Body of pancreas (tissue), 4 donors: ENCODE measurements at places on chromosomes 3 and 15.

- peak overlapping the region; percentile 10 for H3K27ac ChIP-seq
- no peaks in the 10 kb centered on the region for H3K27me3 ChIP-seq
- H3K4me1 ChIP-seq = peaks cover 20% of the 10 kb centered on the region
- no peak for DNase-seq
Observed at GRCh38 chr3:16928386-16929132, 43.8 kb downstream of the PLCL2 start.

DNA sequence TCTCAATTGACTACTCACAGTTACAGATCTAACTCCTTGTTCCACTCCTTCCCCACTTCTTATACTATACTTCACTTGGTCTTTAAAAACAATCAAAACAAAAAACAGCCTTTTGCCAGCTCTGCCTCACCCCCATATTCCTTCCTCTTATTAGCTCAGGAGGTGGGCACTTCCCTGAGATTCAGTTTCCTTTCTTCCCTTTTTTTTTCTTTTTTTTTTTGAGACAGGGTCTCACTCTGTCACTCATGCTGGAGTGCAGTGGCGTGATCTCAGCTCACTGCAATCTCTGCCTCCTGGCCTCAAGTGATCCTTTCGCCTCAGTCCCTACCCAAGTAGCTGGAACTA lies 6.9 kb downstream of the C3orf62 start:
- H3K4me3 ChIP-seq = no peak overlapping the region
- no peaks in the 10 kb centered on the region for H3K27me3 ChIP-seq
- no peak overlapping the region for H3K27ac ChIP-seq
- DNase-seq = no peak
- H3K4me1 ChIP-seq = no peaks in the 10 kb centered on the region

GRCh38 chr3:132064114-132064513 lies 29.3 kb upstream of the CPNE4 start:
- no peaks in the 10 kb centered on the region for H3K36me3 ChIP-seq
- no peak overlapping the region for H3K4me3 ChIP-seq
- no peaks in the 10 kb centered on the region for H3K27me3 ChIP-seq
- H3K27ac ChIP-seq = no peak overlapping the region

DNA sequence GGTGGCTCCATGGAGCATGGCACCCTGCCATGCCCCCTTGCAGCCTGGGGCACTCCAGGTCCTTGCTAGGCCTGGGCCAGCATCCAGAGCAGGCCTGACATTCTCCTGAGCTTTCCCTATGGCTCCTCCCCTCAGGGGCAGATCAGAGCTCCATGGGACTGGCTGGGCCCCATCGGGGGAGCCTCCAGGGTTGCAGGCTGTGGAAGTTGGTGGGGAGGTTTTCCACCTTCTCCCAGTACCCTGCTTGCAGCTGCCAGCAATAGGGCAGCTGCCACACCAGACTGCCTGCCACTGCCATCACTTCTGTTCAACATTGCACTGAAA lies 75.7 kb upstream of the TP63 start:
- H3K4me1 ChIP-seq = no peaks in the 10 kb centered on the region
- H3K36me3 ChIP-seq = no peaks in the 10 kb centered on the region
- DNase-seq = no peak
- H3K4me3 ChIP-seq = no peak overlapping the region
